Upper lobe of right lung (tissue), 1 donor: ENCODE measurements at places on chromosomes 3 and 15. TPM values are rescaled to one million over a fixed set of nuclear protein-coding genes. Genes with fewer than 3 reads are reported as not detected.

CHDH gene
- 10.9 TPM for total RNA-seq

NFKBIZ gene
- total RNA-seq: 87.7 TPM

SLC38A3 gene
- not detected for total RNA-seq

ADAMTS7 gene
- 9.1 TPM for total RNA-seq

LIPH gene
- total RNA-seq: 38.0 TPM

KLHL24 gene
- total RNA-seq: 82.8 TPM

PLSCR2 gene
- not detected for total RNA-seq

TMOD2 gene
- 16.1 TPM for total RNA-seq

GAP43 gene
- not detected for total RNA-seq

GP5 gene
- total RNA-seq: 0.26 TPM

CTXND1 gene
- 1.9 TPM for total RNA-seq

LTK gene
- total RNA-seq: 15.1 TPM

DNA sequence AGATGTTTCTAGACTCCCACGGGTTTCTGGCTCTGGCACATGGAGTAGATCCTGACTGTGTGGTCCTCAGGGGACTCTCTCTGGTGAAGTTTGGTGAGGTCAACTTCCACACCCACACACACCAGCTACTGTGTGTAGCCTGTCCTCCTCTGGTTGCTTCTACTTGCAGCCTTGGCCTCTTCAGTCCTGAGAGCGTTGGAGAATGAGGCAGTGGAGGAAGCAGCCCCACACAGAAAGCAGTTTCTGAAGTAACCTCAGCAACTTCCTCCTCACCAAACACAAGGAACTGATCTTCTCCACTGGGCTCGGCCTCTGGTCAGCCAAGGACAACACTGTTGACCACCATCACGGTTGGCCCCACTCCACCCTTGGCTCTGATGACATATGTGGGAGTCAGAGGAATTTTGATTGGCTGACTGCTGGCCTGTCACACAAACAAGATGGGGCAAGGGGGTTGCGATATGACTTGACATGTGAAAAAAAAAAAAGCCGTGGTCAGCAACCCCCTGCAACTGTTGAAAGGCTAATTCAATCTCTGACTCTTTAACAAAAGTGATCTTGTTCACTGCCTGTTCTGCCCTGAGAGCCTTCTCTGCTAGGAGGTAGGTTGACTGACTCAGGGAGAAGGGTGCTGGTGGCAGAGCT lies 19.6 kb downstream of the CD86 start:
- peak; percentile 71 for DNase-seq
- no peak overlapping the region for H3K4me3 ChIP-seq
- H3K27ac ChIP-seq: no peak overlapping the region
- H3K36me3 ChIP-seq: no peaks in the 10 kb centered on the region
- no peaks in the 10 kb centered on the region for H3K27me3 ChIP-seq
- no peaks in the 10 kb centered on the region for H3K4me1 ChIP-seq

DNA sequence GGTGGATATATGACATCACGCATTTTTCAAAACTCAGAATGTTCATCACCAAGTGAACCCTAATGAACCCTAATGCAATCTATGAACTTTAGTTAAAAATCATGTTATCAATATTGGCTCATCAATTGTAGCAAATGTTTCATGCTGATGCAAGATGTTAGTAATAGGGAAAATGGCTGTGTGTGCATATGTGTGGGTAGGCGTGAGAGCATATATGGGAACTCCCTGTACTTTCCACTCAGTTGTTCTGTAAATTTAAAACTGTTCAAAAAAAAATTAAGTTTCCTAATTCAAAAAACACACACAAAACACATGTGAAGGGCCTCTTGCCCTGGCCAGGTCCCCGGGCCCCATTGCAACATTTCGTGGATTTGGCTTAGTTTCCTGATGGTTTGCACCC lies 89.7 kb upstream of the PROK2 start:
- H3K4me3 ChIP-seq: no peak overlapping the region
- H3K36me3 ChIP-seq: no peaks in the 10 kb centered on the region
- no peak overlapping the region for H3K27ac ChIP-seq
- peaks cover 6% of the 10 kb centered on the region for H3K4me1 ChIP-seq

- no peak for DNase-seq
- no peaks in the 10 kb centered on the region for H3K4me1 ChIP-seq
Observed at GRCh38 chr3:33159981-33160380, 46.2 kb downstream of the CRTAP start.

DNA sequence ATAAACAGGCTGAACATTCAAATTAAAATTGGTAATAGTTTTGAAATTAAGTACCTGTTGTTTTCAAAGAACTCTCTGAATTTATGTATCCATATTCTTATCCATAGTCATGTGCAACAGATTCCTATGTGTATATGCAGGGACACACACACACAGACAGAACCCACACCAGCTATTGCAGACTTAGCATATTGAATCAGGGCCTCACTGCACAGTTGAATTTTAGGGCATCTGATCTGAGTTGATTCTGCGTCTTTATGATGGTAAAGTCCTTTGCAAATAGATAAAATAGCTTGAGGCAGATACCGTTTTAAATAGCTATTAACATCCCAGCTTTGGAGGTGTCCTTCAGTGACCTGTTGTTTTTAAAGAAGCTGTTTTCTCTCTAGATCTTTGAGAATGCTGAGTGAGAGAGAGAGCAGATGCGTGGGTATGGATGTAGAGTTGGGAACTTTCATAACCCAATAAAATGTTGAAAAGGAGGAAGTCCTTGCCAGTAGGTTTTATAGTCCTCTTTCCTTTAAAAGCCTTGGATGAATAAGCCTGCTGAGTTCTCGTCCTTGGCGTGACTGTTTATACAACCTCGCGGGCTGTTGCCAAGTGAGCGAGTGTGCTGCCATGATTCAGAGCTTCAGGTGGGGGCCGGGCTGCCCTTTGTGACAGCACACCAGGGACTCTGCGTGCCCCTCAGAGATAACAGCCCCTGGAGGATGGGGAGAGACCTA lies 18.3 kb downstream of the MYZAP start:
- no peaks in the 10 kb centered on the region for H3K4me1 ChIP-seq
- H3K27ac ChIP-seq: no peak overlapping the region
- no peaks in the 10 kb centered on the region for H3K27me3 ChIP-seq
- H3K4me3 ChIP-seq: no peak overlapping the region
- DNase-seq: no peak

- no peaks in the 10 kb centered on the region for H3K27me3 ChIP-seq
- H3K4me3 ChIP-seq: no peak overlapping the region
- no peak overlapping the region for H3K27ac ChIP-seq
- no peak for DNase-seq
- H3K4me1 ChIP-seq: no peaks in the 10 kb centered on the region
Observed at GRCh38 chr15:76465728-76466127, 129.2 kb downstream of the ISL2 start.

DNA sequence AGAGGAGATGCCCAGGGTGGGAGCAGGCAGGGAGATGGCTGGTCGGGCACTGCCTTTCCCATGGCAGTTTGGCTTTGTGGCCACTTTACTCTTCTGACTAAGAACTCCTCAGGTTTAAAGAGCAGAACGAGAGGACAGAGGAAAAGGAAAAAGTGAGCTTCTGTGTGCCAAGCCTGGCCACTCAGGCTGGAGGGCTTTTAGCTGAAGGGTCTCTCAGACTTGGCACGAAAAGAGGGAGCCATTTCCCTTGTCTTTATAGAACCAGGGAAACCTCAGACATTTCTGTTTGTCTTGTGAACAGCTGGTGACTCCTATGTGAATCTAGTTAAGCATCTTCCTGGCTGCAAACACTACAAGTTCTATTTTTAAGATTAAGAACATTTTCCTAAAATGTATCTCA lies 23.3 kb upstream of the PSMD6 start:
- H3K4me1 ChIP-seq: no peaks in the 10 kb centered on the region
- H3K4me3 ChIP-seq: no peak overlapping the region
- no peak overlapping the region for H3K27ac ChIP-seq
- H3K27me3 ChIP-seq: no peaks in the 10 kb centered on the region

DNA sequence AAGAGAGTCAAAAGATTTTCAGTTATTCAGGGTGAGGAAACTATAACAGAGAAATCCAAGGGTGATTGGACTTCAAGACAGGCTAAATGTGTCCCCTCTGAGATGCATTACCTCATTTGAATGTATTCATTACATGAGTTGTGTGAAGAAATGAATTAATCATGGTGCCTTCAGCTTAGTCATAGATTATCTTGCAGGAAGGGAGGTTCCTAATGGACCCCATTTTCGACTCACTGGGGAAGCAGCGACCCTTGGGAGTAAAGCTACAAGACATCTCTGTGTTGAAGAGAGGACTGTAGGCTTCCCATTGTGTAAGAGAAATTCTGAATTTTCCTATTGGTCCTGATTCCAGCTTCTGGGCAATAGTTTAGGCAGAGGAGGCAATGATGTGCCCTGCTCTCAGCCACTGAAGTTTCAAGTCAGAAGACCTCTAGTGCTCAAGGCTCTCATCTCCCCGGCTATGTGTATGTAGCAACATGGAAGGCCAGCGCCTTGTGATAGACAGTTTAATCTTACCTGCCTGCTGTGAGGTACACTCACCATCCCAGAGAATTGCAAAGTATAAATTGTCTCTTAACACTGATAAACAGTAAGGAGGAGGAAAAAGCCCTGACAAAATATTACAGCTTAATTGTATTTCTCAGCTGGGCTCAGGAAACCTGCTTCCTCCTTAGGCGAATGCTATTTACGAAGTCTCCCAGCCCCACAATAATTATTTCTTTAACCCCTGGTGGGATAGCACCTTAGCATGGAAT lies 133.8 kb downstream of the PDCD6IP start:
- H3K27ac ChIP-seq: no peak overlapping the region

DNA sequence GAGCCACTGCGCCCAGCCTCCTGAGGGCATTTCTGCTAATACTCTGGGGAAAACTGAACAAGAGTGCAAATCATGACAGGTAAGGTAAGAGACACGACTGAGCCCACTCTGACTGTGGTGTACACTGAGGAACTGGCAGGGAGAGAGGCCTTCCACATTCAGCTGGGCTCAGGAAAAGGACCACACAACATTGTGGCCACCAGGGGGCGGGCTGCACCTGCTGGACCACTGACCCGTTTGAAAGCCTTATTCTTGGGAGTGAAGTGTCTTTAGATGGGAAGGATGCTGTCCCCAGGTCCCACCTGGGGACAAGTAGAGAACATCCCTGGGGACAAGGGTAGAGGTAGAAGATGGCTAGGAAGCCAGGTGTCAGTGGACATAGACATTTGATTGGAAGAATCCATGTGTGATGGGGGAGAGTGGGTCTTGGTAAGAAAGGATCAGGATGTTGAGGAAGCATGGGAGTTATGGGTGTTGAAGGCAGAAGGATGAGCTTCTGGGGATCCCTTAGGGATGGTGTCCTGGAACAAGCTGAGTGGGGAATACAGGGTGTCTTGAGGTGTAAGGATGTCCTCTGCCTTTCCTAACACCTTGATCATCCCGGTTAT lies 6.2 kb upstream of the CTDSPL start:
- peaks cover 6% of the 10 kb centered on the region for H3K4me1 ChIP-seq
- peak; percentile 90 for DNase-seq
- no peak overlapping the region for H3K27ac ChIP-seq
- H3K4me3 ChIP-seq: no peak overlapping the region

DNA sequence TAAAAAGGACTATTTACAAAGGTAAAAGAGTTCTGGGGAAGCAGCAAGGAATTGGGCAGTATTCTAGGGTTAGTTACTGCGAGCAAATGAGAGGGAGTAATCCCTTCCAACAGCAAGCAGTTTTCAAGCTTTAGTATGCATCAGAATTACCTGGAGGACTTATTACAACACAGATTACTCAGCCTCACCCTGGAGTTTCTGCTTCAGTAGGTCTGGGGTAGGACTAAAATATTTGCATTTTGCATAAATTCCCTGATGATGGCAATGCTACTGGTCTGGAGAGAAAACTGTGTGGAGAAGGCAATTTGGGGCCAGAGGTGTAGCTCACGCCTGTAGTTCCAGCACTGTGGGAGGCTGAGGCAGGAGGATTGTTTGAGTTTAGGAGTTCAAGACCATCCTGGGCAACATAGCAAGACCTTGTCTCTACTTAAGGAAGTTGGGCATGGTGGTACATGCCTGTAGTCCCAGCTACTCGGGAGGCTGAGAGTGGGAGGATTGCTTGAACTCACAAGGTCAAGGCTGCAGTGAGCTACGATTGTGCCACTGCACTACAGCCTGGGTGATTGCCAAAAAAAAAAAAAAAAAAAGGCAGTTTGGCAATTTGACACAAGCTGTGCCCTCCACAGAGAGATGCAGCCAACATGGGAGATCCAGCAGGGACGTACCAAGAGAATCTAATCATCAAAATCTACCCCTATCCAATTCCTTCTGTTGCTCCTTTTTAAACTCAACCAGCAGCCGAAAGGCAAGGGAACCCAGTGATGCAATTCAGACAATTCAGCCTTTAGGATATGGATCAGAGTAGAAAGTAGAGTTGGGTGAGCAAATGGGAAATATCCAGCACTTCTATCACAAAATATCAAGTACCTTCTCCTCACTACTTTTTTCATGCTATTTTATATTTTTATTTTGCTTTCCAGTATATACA lies 27.1 kb upstream of the AP4E1 start:
- no peak for DNase-seq
- H3K27me3 ChIP-seq: no peaks in the 10 kb centered on the region
- peak overlapping the region; percentile 44 for H3K27ac ChIP-seq
- no peak overlapping the region for H3K4me3 ChIP-seq
- H3K4me1 ChIP-seq: peaks cover 8% of the 10 kb centered on the region

- peak overlapping the region; percentile 85 for H3K4me3 ChIP-seq
- DNase-seq: no peak
- H3K36me3 ChIP-seq: peaks cover 71% of the 10 kb centered on the region
- peak overlapping the region; percentile 96 for H3K27ac ChIP-seq
Observed at GRCh38 chr3:49358884-49359225, 702 bp upstream of the GPX1 start.

DNA sequence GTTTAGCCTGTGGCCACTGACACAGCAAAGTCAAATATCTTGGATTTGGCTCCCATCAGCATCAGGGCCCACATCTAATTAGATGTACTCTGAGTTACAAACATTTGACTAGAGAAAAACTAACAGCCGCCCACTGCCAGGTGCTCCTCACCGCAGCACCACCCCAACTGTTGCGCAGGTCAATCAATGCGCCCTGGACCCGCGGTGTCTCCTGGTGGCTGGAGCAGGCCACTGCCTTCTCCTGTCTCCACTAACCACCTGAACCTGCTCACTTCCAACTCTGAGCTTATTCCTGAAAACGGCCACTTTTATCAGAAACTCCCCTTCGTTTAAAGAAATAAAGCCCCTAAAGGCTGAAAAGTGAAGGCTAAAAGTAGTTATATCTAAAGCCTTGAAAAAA lies 4.3 kb downstream of the RIOX2 start:
- peaks cover 15% of the 10 kb centered on the region for H3K4me1 ChIP-seq
- H3K36me3 ChIP-seq: peaks cover 16% of the 10 kb centered on the region
- DNase-seq: no peak
- no peak overlapping the region for H3K4me3 ChIP-seq
- no peak overlapping the region for H3K27ac ChIP-seq

DNA sequence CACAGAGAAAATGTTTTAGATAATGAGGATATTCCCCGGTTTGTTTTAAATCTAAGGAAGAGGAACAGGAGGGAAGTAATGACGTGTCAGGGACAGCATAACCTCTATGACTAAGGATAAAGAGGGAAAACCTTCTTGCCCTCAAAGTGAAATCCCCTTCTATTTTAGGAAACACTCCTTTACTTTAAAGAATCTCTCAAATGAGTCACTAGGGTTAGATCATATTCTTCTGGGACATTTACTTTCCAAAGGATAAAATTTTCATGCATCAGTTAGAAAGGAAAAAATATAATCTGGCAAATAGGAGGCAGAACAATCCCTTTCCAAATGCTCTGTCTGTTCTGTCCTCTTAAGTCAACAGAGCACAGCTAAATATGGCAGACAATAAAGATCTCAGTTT lies 43.2 kb upstream of the UBE2E2 start:
- peaks cover 6% of the 10 kb centered on the region for H3K4me1 ChIP-seq
- no peak overlapping the region for H3K4me3 ChIP-seq
- H3K27me3 ChIP-seq: no peaks in the 10 kb centered on the region
- no peak for DNase-seq
- H3K36me3 ChIP-seq: no peaks in the 10 kb centered on the region
